ENCODE measurements at places on chromosomes 12 and 14. TPM values are rescaled to one million over a fixed set of nuclear protein-coding genes. Genes with fewer than 3 reads are reported as not detected.

The TAS2R19 gene
- 3.1 TPM for total RNA-seq

The OTOGL gene
- not detected for total RNA-seq

The CIT gene
- total RNA-seq = 113 TPM

The CCDC184 gene
- total RNA-seq = 0.17 TPM

The IL31 gene
- total RNA-seq = not detected

The NDRG2 gene
- total RNA-seq = 11.0 TPM

The SAMD4A gene
- total RNA-seq = 0.62 TPM

The IGFBP6 gene
- not detected for total RNA-seq

DNA sequence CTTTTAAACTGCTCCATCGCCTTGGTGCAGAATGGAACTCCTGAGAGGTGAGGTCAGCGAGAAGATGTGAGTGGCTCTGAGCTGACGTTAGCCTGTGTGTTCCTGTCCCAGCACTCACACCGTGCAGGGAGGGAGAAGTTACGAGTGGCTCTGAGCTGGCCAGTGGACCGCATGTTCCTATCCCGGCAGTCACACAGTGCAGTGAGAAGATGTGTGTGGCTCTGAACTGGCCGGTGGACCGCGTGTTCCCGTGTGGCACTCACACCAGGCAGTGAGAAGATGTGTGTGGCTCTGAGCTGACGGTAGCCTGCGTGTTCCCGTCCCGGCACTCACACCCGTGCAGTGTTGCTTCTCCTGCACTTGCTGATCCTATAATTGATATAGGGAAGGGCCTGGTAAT is 59.9 kb downstream of the VCPKMT start:
- no peak for DNase-seq

GRCh38 chr12:93773122-93773871 is 96.1 kb downstream of the CRADD start:
- DNase-seq = no peak

GRCh38 chr12:27782481-27782880 is 2.4 kb upstream of the MANSC4 start:
- DNase-seq = no peak

GRCh38 chr12:70948976-70949336 is 28.4 kb upstream of the PTPRR start:
- no peak for DNase-seq

DNA sequence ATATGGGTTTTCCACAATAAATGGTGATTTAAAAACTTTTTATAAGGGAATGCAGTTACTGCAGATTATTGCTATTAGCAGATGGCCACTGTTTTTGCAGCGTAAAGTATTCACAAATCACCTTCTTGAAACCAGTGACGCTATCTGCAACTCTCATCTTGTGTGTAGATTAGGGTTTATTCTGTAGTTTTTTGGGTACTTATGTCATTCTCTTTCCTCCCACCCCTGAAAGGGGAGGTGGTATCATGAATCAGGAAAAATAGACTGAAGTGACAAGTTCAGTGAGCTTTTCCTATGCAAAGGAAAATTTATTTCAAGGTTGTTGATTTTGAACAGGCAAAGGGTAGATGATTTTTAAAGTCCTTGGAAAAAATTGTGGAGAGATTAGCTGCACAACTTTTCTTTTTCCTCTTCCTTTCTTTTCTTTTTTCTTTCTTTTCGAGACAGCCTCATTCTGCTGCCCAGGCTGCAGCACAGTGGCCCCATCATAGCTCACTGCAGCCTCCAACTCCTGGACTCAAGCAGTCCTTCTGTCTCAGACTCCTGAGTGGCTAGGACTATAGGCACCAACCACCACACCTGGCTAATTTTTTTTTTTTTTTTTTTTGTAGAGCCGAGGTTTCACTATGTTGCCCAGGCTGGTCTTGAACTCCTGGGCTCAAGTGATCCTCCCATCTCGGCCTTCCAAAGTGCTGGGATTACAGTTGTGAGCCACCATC is 1.6 kb downstream of the FRS2 start:
- no peak for DNase-seq

DNA sequence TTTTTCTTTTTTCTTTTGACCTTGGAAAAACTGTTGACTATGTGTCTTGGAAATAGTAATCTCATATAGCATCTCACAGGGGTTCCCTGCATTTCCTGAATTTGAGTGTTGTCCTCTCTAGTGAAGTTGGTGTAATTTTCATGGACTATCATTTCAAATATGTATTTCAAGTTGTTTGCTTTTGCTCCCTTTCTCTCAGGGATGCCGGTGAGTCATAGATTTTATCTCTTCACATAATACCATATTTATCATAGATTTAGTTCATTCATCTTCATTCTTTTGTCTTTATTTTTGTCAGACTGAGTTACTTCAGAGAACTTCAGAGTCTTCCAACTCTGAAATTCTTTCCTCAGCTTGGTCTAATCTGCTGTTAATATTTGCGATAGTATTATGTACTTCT is 1320.6 kb downstream of the LRFN5 start:
- DNase-seq = no peak

DNA sequence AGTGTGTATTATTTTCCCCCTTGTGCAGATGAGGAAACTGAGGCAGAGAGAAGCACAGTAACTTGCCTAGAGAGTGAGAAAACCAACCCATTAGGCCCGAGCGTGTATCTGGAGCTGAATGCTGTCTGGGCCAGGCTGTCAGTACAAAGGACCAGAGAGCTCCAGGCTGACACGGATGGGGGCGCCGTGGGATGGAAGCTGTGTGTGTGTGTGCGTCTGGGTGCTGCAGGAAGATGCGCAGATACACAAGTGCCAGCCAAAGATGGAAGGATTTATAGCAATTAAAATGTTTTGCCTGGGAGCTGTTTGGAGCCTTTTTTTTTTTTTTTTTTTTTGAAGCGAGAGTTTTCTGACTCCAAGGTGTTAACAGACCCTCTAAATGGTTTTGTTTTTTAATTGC is 53.7 kb upstream of the GPATCH2L start:
- no peak for DNase-seq

- DNase-seq = no peak
Observed at GRCh38 chr12:113612076-113612728, 140.5 kb upstream of the LHX5 start.

GRCh38 chr14:64196814-64197411 is 97.3 kb downstream of the ESR2 start:
- no peak for DNase-seq

DNA sequence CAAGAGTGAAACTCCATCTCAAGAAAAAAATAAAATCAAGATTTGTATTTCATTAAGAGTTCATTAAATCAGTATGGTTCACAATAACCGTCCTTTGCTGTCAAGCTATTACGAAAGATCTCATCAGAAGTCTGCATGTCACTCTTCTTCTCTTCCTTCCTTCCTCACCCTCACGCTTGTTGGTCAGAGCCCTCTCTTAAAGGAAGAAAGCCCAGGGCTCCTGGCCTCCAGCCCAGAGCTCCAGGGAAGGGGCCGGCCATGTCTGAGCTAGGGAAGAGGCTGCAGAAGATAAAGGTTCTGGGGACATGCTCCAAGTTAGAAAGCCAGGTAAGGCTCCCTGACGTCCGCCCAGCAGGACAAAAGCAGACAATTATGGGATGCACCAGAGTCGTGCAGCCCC is 43.1 kb upstream of the DLK1 start:
- no peak for DNase-seq

GRCh38 chr14:93884950-93885349 is 42.2 kb upstream of the FAM181A start:
- no peak for DNase-seq

DNA sequence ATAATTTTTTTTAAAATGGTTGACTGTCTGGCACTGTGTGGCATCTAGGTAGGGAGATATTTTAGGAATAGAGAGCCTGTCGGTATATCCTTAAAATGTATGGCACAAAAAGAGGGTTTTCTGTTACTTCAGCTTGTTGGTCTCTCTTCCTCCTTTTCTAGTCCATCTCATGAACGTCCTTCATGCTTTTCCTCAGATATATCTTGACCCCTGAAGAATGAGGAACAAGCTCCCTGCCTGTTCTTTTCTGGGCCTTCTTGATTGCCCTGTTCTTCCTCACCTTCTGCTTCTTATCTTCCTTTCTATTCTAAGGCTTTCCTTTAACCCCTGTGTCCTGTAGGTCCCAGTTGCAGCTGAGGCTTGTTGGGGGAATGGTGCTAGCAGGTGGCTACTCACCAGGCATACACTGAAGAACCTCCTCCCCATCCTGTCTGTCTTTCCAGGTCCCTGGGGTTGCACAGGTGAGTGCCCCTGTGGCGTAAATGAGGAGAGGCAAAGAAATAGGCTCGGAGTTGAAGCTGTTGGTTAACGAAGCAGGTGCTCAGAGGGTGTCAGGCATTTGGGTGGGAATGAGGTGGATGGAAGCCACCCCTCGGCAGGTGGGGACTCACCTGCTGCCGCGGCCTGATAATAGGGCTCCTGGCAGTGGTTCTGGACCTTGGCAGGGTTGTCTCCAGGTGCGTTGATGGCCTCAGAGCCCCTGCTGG is 7.2 kb upstream of the C1R start:
- no peak for DNase-seq

DNA sequence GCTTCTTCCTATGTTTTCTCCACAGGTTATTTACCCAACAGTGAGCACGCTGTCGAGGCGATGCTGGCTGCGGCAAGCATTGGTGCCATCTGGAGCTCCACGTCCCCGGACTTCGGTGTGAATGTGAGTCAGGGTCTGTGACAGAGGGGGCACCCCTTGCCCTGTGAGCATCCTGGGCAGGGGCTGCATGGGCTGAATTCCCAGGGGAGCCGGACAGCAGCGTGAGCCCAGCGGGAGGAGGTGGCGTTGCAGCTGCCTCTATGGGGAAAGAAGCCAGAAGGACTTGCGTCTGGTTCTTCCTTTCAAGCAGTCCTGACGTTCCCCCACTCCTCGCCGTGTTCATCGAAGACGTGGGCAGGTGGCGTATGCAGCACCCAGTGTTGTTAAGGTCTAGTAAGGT is 26.2 kb downstream of the AACS start:
- DNase-seq = no peak

DNA sequence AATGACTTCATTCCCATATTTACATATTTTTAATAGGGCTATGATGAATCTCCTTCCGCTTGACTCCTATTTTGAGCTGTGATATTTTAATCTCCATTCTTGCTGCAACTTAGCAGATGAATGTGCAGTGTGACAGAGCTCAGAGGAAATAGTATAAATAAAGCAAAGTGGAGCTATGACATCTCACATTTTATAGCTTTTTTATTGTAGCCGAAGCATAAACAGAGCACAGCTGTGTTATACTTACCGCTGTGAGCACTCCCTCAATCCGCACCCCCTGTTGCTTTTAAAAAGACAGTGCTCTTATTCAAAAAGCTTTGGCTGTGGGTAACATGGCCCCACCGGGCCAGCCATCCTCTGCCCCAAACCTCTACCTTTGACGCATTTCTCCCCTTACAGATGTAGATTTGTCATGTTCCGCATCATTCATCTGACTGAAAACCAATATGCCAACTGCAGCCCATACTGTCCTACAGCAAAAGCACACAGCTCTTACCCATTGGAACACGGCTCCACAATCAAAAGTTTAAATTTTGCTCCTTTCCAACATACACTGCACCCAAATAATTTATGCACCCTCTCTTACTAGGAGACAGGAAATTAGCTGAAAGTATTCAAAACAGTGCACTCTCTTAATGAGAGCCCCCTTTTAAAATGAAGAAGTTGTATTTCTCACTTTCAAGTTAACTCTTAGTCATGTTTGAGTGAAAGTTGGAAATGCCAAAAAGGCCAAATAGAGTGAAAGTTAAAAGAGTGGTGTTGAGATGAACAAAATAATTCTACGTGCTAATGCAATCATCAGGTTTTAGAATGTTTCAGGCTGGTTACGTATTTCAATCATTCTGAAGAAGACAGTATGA is 429.3 kb upstream of the SOX5 start:
- DNase-seq = no peak

DNA sequence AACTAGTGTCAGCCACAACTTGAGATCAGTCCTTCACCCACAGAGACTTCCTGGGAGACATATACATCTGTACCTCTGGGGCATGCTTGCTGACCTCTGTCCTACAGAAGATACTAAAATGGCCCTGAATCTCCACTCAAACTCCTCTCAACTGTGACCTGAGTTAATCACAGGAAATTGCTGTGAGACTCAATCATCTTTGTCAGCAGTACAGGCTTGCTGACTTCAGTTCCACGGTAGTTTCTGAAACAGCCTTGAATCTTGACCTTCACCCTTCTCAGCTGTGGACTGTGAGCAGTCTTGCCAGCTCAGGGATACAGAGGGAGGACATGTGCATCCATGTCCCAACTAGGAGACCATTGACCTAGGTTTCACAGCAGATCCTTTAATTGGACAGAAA is 1.4 kb upstream of the KLRC1 start:
- no peak for DNase-seq

DNA sequence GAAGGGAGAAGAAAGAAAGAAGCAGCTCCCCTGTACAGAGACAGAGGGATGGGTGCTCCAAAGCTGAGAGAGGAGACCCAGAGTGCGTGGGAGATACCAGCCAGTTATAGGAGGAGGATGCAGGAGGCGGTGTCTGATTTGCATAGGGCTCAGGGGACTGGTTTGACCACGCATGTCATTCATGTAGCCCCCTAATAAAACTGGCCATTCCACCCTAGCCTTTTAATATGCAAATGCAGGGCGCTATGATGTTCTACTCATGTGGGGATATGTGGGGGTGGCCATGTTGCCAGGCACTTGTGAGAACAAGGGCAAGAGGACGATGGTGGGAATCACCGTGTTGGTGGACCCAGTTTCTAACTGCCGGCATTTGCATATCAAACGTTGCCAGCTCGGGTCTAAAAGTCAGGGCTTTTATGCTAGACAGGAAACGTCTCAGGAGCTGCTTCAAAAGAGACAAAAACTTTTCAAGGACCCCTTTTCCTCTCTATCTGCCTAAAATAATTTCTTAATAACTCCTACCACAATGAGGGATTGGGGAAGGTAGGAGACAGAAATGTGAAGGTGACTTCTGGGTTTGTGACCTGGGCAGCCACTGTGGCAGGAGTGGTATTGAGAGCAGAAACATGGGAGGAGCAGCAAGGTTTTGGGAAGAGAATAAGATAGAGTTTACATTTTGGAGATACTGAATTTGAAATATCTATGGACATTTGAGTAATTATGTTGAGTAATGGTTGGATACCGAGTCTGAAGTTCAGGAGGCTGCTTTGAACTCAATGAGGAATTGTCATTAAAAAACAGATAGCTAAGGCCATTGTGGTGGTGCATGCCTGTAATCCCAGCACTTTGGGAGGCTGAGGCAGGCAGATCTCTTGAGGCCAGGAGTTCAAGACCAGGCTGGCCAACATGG is 2.2 kb upstream of the ATXN3 start:
- no peak for DNase-seq

DNA sequence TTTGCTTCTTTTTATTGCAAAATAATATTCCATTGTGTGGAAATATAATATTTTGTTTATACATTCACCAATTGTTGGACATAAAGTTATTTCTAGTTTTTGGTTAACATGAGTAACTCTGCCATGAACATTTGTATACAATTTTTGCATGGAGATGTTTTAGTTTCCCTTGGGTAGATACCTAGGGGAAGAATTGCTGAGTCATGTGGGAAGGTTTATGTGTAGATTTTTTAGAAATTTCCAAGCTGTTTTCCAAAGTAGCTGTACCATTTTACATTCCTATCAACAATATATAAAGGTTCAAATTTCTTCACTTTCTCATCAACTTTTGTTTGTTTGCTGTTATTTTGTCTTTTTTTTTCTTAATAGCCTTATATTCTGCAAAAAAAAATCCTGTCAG is 664.7 kb upstream of the FBXO33 start:
- no peak for DNase-seq

Measured in activated CD4-positive, alpha-beta T cell treated with anti-CD3 and anti-CD28 coated beads, Interleukin-2, amount 10 ng/mL, durations not matched to agents 7 days and 5 days (primary cell).